GM04504 (cell line): ENCODE measurements at places on chromosomes 4 and X.

DNA sequence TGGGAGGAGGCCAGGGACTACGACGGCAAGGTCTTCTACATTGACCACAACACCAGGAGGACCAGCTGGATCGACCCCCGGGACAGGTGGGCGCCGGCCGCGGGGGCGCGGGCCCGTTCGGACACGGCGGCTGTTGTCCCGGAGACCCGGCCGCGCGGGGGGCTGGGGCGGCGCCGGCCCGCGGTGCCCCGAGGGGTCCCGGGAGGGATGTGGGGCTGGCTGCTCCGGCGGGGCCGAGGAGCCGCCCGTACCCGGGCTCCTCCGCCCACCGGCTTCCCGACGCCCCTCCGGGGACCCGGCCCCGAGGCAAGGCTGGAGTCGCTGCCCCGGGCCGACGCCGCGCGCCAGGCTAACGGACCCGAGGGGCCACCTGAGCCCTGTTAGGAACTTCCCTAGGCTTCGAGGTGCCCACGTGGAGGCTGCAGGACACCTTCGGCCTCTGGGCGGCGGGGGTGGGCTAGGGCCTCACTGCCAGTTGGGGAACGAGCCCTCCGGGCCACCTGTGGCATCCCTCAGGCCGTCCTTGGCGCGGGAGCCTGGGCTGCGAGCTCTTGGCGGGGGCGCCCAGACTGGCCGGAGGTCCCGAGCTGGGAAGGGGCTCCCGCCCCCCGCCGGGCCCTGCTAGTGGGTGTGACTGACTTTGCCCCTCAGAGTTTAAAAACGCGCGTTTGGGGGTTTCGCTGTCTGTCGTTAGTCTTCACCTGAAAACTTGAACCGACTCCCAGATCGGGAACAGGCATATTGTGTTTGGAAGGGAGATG lies 660 bp downstream of the WWC2 start:
- DNase-seq: no peak

- DNase-seq: no peak
These were observed 1095.2 kb upstream of the POU3F4 start for GRCh38 chrX:82412858-82413257.

GRCh38 chrX:110796407-110796697 lies 735 bp upstream of the CHRDL1 start:
- no peak for DNase-seq

DNA sequence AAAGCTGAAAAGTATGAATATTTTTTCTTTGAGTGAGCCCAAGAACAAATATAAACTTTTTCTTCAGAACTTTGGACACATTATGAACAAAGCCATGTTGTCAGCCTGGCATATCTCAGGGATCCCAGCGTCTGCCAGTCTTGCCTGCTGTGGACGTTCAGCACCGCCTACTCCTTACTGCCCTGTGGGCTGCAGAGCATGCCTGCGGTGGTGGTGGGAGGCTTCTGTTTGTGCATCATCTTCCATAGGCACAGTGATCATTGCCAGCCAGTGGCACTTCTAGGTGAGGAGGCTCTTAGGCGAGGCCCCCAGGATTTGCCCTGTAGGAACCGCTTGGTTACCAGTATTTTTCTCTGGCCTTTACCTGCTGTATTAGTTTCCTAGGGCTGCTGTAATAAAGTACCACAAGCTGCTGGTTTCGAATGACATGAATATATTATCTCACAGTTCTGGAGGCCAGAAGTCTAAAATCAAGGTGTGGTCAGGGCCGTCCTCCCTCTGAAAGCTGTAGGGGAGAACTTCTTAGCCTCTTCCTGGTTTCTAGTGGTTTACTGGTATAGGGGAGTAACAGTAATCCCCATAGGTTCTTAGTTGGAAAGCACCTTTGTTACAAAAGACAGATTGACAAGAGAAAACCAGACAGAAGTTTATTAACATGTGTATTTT lies 15.4 kb downstream of the ANXA3 start:
- no peak for DNase-seq

DNA sequence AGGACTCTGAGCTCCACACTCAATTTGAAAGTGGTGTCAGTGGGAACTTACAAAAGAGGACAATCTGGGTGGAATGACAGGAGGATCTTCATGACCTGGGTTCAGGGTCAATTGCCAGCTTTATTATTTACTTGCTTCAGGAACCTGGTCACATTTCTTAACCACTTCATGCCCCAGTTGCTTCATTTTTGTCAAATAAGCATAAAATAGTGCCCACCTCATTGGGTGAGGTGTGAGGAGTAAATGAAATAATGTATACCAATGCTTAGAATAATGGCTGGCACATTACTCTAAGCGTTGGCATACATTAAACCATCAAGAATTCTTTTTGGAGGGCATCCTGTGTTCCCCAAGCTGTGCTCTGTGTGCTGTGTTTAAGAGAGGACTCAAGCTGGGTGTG lies 19.4 kb downstream of the VGLL1 start:
- no peak for DNase-seq

- no peak for DNase-seq
These were observed 15.9 kb upstream of the FAM13A start for GRCh38 chr4:89072921-89073320.
